Femur (tissue), 1 donor: ENCODE measurements at places on chromosomes 7 and 10.

- DNase-seq, result no peak
Observed at GRCh38 chr7:117762055-117762454, 111.2 kb downstream of the CTTNBP2 start.

GRCh38 chr10:103787331-103787730 lies 68.0 kb downstream of the SH3PXD2A start:
- no peak for DNase-seq

DNA sequence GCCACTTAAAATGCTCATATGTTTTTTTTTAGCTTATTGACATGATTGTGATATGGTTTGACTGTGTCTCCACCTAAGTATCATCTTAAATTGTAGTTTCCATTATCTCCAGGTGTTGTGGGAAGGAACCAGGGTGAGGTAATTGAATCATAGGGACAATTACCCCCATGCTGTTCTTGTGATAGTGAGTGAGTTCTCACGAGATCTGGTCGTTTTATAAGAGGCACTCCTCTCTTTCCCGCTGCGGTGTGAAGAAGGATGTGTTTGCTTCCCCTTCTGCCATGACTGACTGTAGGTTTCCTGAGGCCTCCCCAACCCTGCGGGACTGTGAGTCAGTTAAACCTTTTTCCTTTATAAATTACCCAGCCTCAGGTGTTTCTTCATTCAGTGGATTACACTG lies 80.5 kb upstream of the ETV1 start:
- no peak for DNase-seq

DNA sequence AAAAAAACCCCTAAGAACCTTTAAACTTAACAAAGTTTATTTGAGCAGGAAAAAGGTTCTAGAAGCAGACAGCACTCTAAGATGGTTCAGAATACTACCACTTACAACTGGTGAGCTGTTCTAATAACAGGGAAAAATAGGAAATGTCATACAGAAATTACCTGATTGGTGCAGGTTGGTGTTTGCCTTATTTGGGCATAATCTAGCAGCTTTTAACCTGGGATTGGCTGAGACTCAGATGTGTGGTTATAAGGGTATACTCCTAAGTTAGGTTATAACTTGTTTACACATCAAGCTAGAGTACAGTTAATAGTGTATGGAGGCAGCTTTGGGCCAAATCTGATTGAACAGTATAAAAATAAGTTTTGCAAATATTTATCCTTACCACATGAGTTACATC lies 59.8 kb downstream of the MAPK8 start:
- DNase-seq, result no peak

DNA sequence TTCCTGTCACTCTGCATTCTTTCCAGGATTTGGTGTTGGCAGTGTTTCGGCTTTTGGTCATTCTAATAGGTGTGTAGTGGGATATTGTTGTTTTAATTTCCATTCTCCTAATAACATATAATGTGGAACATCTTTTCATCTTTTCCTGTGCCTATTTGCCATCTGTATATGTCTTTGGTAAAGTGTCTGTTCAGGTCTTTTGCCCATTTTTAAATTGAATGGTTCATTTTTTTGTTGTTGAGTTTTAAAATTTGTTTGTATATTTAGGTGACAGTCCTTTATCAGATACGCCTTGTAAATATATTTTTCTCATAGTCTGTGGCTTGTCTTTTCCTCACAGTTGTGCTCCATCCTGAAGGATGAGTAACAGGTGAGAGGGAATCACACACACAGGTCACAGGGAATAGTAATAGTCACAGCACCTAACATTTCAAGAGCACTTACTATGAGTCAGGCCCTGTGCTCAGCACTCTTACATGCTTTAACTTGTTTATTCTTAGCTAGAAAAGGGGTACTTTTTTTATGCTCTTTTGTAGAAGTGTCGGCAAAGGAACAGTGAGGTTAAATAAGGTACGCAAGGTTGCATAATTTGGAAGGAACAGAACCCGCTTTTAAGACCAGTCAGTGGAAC lies 117.1 kb upstream of the GATA3 start:
- no peak for DNase-seq

- no peak for DNase-seq
Observed at GRCh38 chr7:117006907-117007684, 53.8 kb downstream of the ST7 start.

GRCh38 chr10:97781618-97782331 lies 10.0 kb upstream of the SFRP5 start:
- no peak for DNase-seq

- no peak for DNase-seq
Observed at GRCh38 chr10:92923416-92923815, 75.1 kb downstream of the EXOC6 start.

- no peak for DNase-seq
Observed at GRCh38 chr7:123201901-123202300, 2.1 kb upstream of the SLC13A1 start.

GRCh38 chr10:26779176-26779860 lies 81.4 kb downstream of the ABI1 start:
- DNase-seq, result no peak

DNA sequence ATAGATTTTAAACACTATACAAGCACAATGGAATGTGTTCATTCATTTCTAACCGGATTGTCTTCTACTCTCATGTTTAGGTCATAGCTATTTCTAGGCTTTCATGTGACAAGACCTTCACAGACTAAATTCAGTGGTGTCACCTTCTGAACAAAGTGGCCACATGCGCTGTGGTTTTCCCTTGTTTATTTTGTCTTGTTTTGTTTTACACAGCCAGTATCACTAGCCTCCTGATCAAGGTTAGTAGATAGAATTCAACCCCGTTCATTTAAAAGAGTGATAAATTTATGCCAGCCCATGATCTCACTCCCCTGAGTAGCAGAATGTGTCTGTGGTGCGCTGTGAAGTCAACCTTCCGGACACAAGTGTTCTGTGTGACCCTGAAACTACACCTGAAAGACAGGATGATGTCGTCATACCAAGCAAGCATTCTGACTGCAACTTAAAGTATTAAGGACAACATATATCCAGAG lies 209.1 kb downstream of the CREB5 start:
- DNase-seq, result no peak

- DNase-seq, result no peak
Observed at GRCh38 chr7:106802589-106802988, 62.5 kb upstream of the PIK3CG start.

- DNase-seq, result no peak
Observed at GRCh38 chr7:105364684-105365083, 24.0 kb downstream of the SRPK2 start.

GRCh38 chr7:44280636-44280992 lies 44.8 kb downstream of the CAMK2B start:
- DNase-seq, result no peak

DNA sequence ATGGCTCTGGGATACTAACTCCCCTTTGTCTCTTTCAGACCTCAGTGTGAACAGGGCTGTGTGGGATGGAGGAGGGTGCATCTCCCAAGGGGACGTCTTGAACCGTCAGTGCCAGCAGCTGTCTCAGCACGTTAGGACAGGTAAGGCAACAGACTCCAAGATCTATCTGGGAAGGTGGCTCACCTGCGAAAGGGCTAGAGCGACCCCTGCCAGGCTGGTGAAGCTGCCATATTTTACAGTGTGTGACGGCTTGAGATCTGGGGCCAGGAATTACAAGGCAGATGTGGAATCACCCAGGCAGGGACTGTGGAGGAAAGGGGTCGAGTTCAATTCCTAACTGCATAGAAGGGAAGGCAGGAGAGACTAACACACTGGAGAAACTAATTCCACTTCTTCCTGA lies 11.2 kb downstream of the MUC17 start:
- DNase-seq, result no peak

GRCh38 chr7:25752967-25753791 lies 398.8 kb upstream of the NFE2L3 start:
- peak; percentile 42 for DNase-seq

DNA sequence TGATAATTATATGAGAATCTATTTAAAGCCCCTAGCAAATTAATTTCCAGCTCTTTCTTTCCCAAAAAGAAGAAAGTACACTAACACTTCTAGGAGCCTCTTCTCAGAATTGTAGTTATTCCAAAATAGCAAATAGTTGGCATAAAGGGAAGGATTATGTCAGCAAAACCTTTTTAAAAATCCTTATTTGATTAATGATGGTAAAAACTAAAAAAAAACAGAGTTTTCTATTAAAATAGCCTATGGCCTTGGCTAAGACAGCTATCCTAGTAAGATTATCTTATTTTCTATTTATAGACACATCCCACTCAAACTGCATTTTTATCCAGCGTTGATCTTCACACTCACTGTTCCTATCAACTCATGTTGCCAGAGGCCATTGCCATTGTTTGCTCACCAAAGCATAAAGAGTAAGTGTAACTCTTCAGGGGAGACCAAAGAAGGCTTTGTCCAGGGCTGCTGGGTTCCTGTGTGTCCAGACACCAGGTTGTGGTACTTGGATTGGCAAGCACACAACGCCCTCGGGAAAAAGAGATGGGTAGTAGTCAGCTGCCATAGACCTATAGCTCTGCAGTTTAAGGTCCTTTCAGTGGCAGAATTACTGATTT lies 31.5 kb downstream of the ACTA2 start:
- DNase-seq, result no peak

DNA sequence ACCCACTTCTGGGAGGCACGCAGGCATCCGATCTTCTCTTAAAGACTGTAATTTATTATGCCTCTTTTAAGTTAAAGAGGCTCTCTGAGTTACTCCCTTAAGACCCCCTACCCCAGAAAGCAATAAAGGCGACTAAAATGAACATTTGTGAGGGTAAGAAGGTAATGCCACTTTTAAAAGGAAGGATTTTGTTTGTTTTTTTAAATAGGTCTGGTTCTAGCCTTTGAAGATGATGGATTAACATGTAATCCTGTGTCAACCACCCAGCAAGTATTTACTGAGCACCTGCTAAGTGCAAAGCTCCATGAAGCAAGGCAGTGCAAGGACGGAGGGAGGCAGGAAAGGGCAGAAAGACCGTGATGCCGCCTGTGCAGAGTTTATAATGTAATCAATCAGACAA lies 26.1 kb downstream of the SH3PXD2A start:
- DNase-seq, result no peak

DNA sequence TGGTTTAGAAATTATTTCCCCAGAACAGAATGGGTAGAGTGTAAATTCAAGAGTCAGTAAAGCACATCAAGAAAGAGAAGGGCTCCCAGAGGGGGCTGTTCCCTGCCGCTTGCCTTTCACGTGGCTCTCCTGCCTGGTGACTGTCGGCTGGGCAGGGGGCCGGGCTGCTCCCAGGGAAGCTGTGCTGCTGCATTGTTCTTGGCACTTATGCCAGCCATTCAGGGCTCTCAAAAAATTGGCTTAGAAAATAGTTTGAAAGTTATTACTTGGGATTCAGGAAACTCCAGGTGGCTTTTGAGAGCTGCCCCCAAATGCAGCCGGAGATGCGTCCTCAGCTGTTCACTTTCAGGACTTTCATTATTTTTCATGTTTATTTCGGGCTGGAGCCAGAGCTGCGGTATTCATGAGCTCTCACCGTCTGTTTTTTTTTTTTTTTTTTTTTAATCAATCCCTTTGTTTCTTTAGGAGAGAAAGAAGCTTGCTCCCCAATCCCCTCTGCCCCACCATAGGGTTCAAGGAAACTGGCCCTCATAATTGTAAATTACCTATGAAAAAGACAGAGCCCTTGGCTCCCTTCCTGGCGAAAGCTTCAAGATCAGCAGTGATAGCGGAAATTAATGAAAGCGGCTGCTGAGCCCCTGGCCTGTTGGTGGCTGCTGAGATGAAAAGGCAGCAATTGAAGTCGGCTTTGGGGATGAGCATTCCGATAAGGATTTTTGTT lies 94.1 kb downstream of the SORCS3 start:
- no peak for DNase-seq

GRCh38 chr10:75220274-75220673 lies 9.7 kb downstream of the VDAC2 start:
- DNase-seq, result no peak

DNA sequence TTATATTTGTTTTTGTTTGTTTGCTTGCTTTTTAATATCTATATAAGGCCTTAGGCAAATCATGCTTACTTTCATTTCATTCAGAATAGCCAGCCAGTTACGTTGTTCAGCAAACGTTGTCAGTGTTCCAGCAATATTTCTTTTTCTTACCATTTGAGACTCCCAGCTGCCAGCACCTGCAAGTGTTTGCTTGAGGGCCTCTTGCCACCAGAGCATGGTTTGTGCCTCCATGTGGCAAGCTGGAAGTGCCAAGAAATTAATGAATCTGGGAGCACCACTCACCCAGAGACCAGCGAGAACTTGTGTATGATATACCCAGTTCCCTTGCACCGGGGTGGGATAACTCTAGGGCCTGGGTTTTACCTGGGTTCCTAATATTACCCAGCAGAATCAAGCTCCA lies 177.1 kb upstream of the CSTF2T start:
- DNase-seq, result no peak

DNA sequence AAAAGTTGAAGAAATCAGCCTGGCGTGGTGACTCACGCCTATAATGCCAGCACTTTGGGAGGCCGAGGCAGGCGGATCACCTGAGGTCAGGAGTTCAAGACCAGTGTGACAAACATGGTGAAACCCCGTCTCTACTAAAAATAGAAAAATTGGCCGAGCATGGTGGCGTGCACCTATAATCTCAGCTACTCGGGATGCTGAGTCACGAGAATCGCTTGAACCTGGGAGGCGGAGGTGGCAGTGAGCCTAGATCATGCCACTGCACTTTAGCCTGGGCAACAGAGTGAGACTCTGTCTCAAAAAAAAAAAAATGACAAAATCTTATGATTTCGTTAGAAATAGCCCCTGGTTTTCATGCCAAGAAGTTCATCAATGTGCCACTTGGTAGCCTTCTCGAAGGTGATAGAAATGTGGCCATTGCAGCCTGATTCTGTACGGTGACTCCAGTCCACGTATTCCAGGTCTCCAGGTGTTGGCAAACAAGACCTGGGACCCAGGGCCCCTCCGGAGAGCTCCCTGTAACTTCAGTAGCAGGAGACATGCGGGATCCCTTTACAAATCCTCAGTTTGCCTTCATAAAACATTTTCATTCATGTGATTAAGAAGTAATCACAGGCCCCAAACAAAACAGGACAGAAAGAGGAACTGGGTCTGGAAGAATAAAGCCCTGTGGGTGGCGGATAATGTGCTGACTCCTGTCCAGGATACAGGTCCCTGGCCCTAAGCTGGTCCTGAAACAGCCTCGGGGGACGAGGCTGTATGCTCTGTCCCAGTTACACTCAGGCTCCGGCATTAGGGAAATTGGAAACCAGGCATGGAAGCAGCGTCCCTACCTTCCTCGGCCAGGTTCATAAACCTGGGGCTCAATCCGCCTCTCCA lies 207.3 kb upstream of the SH2B2 start:
- DNase-seq, result no peak

- DNase-seq, result no peak
Observed at GRCh38 chr10:4076983-4077382, 292.0 kb upstream of the KLF6 start.

- DNase-seq, result no peak
Observed at GRCh38 chr7:73876973-73877372, 16.0 kb downstream of the TMEM270 start.

- no peak for DNase-seq
Observed at GRCh38 chr7:25858525-25859411, 293.2 kb upstream of the NFE2L3 start.

- DNase-seq, result no peak
Observed at GRCh38 chr7:48139459-48139858, 31.8 kb upstream of the ABCA13 start.

DNA sequence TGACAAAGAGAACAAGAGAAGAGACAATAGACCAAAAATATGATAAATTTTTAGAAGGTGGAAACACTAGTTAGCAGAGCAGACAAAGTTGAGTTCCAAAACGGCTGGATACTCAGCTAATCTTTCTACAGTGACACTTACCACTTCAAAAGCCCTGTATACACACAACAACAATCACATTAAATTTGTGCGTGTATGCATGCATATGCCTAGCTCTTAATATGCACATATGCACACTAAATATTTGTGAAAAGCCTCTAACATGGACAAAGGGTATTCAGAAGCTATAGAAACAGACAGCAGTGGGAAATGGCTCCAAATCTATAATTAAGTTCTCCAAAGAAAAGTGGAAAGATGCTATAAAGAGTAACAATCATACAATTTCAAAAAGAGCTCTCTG lies 476.4 kb downstream of the HTR7 start:
- no peak for DNase-seq
